Stromal cell of bone marrow (primary cell): ENCODE measurements at places on chromosomes 4 and X.

DNA sequence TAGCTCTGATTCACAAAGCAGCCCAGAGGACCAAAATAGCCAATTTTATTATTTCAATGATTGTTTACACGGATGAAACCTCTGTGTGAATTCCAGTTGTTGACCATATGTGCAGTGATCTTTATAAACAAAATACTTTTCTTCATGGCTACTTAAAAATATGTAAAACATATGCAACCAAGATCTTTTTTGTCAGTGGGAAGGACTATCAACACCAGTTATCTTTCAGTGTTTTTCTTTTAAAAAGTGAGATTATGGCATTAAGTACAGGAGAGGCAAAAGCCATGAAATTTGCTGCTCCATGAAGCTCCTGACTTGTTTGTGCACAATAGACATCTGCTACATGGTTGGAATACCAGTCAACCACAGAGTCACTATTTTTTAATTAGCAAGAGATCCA is 184.4 kb downstream of the DKK2 start:
- no peak for DNase-seq

DNA sequence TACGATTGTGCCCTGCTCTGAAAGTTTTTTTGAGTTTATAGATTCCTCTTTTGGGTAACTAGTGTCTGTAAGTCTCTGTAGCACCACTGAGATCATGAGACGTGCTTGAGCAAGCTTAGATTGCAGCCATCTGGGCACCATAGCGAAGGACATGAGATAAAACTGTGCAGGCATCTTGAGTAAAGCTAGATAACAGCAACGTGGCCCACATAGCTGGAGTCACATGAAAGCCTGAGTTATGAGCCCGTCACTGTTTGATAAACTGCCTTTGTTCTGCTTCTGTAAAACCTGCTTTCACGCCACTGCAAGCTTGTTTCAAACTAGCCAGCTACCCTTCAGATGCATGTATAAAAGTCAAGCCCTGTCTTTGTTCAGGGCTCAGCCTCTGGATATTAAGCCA is 359.1 kb upstream of the CXorf51A start:
- no peak for DNase-seq

DNA sequence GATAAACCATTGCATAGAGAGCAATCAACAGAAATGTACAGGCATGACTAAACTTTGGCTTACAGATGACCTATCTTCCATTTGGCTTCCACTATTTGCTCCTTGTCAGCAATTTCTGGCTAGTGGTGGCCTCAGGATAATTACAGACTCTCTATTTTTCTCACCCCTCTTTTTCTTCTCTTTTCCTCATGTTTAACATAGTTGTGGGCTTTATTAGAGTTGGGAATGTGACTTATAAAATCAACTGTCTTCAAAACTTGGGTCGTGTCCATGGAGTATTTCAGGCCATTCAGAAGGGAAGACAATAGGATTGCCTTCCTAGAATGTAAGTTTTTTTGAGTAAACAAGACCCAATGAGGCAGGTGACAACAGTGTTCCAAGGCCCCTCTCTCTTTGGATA is 236.2 kb downstream of the FRAS1 start:
- no peak for DNase-seq

DNA sequence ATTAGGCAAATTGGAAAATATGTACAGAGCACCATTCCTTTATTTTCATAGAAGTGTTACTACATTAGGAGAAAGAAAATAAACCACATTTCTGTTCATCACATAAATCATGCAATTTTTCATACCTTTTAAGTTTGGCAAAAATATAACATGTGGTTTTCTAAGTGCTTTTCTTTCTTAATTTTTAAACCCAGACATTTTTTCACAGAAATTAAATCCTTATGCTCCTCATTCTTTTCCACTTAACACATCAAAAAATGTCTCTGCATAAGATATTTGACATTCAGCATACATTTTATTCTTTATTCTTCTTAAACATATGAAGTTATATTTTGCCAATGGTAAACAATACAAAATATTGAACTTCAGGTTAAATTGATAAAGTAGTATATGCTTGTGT is 826.6 kb upstream of the SLIT2 start:
- no peak for DNase-seq

GRCh38 chr4:150782311-150782710 is 200.4 kb downstream of the MAB21L2 start:
- DNase-seq = no peak

DNA sequence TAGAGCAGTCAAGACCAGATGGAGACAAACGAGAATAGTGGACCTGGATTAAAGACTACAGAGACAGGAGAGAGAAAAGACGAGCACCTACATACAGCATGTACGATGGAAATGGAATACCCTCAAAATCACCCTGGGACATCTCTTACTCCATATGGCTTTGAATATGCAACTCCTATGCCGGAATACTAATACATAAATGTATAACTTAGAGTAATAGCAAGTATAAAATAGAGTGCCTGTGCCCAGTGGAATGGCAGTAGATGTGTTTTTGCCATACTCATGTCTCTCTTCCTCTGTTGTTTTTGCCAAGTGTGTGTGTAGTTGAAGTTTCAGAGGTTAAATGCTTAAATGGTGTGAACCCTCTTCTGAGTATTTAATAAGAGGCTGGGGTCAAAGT is 39.8 kb upstream of the LIMCH1 start:
- DNase-seq = no peak

GRCh38 chr4:105092356-105092755 is 54.3 kb upstream of the TET2 start:
- peak; percentile 89 for DNase-seq

- DNase-seq = no peak
Measured at GRCh38 chrX:70454441-70455365, 10.1 kb downstream of the DLG3 start.

DNA sequence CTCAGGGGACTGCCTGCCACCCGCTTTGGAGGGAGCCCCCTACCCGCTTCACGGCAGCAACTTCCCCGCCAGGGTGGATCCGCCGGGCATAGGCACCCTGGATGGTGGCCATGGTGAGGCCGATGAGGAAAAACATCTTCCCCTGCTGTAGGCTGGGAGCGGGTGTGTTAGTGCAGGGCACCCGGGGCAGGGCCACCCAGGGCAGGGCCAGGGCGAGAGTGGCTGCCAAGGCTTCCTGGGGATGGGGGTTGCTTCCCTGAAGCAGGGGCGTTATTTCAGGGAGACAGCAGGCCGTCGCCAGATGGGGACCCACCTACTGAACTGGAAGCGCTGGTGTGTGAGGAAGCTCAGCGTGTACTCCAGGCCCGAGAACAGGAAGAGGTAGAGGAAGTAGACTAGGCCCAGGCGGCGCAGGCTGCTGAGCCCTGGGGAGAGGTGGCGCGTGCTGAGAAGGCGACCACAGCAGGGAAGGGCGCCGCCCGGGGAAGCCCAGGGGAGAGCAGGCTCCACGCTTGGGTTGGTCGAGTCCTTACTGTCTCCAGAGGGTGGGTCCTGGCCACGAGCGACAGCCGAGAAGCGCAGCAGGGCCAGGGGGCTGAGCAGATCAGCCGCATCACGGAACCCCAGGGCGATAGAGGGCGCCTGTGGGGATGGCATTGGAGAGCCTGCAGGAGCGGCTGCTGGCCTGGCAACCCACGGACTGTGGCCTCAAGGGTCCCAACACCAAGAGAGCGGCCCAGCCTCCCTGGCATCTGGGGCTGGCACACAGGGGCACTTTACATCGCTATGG is 31.5 kb downstream of the NOP14 start:
- DNase-seq = no peak

GRCh38 chr4:159416073-159416472 is 313.2 kb downstream of the RAPGEF2 start:
- DNase-seq = no peak

DNA sequence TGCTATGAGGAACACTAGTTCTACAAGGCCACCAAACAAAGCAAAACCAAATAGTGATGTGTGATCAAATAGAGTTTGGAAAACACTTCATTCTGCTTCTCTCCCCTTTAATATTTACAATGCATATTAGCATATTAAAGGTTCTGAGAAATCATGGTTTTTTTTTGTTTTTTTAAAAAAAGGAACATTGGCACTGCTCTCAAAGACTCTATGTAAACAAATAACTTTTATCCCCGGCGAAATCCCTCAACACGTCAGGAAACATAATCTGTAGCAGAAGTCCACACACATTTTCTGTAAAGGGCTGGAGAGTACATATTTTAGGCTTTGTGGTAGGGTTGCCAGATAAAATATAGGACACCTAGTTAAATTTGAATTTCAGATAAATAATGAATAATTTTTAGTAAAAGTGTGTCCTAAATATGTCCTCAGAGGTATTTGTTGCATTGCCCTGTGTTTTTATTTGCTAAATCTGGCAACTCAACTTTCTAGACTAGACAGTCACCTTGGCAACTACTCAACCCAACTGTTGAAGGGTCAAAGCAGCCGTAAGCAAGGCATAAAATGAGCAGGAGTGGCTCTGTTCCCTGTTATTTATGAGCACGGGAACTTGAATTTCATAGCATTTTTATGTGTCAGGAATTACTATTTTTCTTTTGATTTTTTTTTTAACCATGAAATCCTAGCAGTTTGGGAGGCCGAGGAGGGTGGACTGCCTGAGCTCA is 8.6 kb downstream of the SPATA4 start:
- DNase-seq = no peak
